ENCODE measurements at places on chromosomes 3 and 15.

DNA sequence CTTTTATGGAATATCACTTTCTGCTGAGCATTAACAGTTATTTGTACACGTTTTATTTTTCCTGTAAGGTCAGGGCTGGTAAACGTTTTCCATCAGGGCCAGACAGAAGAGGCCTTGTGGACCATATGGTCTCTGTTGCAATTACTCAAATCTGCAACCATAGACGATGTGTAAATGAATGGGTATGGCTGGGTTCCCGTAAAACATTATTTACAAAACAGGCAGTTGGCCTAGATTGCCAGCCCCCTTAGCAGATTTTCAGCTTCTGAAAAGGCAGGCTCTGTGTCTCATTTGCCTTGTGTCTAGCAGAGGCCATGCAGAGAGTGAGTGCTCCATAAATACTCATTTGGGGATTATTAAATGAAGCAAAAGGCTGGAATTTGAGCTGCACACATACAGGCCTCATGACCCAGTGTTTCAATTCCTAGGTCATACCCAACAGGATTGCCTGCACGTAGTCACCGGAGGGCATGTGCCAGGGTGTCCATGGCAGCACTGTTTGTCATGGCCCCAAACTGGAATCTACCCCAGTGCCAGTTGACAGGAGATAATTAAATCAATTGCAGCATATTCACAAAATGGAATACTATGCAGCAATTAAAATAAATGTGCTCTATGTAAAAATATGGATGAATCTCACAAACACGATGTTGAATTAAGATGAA lies 51.3 kb downstream of the GPD1L start:
- DNase-seq: no peak

- no peak for DNase-seq
Measured at GRCh38 chr3:169865176-169865767, 4.5 kb downstream of the LRRC31 start.

DNA sequence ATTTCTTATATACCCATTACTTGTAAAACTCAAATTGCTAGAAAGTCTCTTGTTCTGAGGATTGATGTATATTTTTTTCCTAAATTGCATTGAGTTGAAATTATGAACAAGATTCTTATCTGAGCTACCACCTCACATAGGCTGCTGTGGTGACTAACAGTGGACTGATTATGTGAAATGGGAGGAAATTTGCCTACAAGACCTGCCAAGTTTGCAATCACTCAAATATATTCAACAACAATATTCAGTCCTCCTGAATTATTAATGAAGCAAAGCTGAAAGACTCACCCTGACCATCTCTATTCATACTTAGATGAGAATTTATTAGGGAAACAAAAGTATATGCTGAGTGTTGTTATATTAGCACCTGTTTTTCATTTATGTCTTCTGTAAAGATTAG lies 412.6 kb upstream of the SEMA6D start:
- no peak for DNase-seq

DNA sequence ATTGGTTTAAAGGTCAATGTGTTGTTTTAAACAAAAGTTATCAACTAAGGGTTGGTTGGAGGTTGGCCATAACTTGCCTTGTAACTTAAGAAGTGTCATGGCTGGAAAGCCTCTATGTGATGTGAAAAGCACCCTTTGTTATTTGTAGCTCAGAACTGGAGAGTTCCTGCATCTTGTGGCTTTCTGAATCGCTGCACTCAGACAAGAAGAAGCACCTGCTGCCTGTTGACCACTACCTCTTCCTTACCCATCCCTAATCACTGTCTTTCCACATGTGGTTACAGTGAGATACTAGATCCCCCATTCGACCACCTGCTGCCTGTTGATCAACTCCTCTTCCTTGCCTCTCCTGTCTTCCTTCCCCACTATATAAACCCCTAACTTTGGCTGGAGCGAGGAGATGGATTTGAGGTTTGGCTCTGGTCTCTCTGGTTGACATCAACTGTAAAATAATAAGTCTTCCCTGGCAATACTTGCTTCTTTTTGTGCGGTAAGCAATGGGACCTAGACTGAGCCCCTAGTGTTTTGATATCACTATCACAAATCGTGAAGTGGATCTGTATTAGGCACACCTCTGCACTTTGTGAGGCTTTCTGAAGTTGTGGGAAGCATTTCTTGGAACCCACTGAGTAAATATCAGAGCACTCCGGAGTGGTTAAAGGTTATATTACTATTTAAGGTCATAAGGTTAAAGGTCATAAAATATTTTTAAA lies 13.8 kb downstream of the RPL39L start:
- DNase-seq: no peak

DNA sequence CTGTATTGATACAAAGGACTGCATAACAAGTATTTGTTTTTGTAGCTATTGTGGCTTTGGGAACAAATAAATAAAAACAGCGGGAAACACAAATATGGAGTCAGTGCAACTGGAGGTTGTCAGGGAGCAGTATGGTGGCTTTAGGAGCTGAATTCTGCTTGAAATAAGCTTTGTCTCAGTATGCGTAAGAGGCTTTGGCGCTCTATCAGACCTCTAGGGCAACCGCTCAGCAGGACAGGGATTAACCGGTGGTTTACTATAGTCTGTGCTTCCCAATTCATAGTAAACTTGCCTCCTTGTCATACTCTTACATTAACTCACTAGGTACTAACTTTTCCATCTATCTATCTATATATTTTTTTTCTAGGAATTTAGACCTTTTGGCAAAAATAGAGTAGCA lies 104.6 kb downstream of the ZIC1 start:
- DNase-seq: no peak
